Bronchial epithelial cell (primary cell): ENCODE measurements at places on chromosomes 1 and 21. TPM values are rescaled to one million over a fixed set of nuclear protein-coding genes. Genes with fewer than 3 reads are reported as not detected.

GRCh38 chr1:167551362-167551761 is 2.2 kb downstream of the CREG1 start:
- DNase-seq, result no peak

DNA sequence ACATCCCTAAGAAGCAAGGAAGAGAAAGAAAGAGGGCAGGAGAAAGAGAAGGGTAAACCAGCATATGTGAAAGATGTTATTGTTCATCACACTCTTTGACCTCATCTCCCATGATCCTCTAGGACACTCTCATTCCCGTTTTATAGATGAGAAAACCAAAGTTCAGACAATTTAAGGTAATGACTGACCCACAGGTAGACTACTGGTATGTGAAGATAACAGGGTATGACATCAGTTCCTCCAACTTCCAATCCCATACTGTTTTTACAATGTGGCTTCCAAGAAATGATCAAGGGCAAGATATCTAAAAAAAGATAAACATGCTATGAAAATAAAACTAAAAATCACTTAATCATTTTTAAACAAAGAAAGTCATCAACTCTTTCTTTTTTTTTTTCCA is 95.2 kb upstream of the TNFSF4 start:
- no peak for DNase-seq

DNA sequence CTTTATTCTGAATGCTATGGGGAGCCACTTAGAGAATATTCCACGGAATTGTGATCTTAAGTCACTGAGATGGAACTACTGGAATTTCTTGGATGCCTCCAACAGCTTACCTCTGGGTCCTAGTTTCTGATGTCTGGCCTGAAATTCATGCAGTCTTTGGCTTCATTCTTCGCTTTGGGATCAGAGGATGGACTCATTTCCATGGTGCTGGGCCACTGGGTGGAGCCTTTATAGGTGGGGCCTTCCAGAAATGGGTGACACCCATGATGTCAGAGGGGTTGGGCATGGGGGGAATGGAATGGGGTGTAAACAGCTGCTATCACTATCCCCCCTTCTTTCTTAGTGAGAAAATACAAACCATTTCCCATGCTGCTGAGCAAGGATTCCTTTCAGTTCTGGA is 73.7 kb upstream of the FGGY start:
- DNase-seq, result no peak

GRCh38 chr1:5304702-5305101 is 650.3 kb downstream of the AJAP1 start:
- DNase-seq, result no peak

DNA sequence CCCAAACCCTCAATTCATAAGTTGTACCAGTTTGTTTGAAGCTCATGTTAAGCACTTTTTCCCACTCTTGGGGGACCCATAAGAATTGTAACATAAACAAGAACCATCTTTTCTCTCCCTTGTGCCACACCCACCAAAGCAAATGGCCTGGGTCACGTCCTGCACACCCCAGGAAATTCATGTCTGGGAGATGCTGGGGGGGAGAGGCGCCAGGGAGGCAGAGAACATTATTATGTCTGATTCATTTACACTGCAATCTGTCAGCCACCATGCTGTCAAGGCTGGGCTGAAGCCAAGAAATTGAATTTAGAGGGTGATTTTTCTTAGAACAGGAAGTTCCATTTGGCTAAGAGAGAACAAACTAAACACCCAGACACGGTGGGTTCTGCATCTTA is 37.2 kb upstream of the IPO9 start:
- peak; percentile 62 for DNase-seq

- DNase-seq, result no peak
Observed at GRCh38 chr1:27591622-27592021, 12.3 kb downstream of the AHDC1 start.

- no peak for DNase-seq
Observed at GRCh38 chr1:173509797-173510196, 32.7 kb downstream of the PRDX6 start.

DNA sequence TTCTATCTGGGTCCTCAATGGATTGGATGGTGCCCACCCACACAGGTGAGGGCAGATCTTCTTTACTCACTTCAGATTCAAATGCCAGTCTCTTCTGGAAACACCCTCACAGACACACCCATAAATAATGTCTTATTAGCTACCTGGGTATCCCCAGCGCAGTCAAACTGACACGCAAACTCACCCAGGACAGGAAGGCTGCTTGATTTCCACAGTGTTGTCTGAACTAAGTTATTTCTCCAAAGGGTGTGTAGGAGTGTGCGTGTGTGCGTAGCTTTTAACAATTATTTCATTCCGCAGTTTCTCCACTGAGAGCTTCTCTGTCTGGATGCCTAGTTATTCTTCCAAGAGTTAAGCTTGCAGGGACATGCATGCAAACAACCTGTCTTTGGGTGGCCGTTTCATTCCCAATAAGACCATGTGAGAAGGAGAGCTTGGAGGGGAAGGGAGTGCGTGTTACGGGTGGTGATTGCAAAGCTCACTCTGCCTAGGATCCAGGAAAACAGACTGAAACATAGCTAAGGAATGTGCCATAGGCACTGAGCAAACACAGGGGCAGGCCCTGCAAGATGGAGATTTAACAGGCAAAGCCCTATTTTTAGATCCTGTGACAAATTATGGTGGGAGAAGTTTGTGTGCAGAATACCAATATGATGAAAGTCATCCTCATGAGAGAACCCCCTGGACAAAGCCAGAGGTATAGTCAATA is 269.7 kb downstream of the DYRK1A start:
- peak; percentile 97 for DNase-seq

DNA sequence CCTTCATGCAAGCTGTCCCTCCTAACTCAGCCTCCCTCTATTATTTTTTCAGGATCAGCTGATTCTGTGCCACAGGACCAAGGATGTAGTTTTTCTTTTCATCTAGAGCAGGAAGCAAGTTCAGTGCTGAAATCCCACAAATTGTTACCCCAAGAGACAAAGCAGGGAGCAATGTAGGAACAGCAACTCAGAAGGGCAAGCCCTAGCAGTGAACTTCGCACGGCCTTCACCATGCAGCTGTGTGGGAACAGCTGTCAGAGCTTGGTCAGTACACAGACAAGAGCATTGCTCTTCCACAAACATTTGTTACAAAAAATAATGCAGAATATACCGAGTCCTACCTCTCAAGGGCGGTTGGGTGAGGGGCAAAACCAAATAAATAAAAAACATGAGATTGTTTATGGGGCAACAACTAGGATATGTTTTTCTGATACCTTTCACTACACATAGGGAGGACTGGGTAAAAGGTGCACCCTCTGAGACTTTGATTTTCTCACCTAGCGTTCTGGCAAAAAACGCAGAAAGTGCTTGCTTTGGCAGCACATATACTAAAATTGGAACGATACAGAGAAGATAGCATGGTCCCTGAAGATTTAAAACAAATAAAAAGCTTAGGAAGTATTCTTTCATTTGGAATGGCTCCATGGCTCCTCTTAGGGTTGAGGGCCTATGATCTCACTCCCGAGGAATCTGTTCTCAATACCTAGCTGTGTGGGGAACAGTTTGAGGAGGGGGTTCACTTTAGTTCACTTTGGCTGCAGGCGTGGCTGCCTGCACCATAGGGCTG is 37.1 kb upstream of the ANGPTL7 start:
- no peak for DNase-seq

DNA sequence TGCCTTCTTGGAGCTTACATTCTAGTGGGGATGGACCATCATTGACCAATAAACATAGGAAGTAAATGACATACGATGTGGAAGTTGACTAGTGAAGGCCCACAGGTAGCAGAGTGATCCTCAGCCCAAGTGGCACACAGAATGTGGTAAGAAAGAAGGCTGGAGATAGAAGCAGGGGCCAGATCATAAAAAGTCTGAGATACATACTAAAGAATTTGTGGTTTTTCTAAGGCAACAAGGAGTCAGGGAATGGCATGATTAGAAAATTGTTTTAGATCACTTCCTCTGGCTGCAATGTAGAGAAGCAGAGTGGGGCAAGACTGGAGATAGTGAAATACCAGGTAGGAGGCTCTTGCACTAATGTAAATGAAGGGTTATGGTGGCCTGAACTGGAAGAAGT is 154.0 kb downstream of the VPS13D start:
- DNase-seq, result peak; percentile 12

- no peak for DNase-seq
Observed at GRCh38 chr1:155008015-155008941, 5.7 kb downstream of the ZBTB7B start.

DNA sequence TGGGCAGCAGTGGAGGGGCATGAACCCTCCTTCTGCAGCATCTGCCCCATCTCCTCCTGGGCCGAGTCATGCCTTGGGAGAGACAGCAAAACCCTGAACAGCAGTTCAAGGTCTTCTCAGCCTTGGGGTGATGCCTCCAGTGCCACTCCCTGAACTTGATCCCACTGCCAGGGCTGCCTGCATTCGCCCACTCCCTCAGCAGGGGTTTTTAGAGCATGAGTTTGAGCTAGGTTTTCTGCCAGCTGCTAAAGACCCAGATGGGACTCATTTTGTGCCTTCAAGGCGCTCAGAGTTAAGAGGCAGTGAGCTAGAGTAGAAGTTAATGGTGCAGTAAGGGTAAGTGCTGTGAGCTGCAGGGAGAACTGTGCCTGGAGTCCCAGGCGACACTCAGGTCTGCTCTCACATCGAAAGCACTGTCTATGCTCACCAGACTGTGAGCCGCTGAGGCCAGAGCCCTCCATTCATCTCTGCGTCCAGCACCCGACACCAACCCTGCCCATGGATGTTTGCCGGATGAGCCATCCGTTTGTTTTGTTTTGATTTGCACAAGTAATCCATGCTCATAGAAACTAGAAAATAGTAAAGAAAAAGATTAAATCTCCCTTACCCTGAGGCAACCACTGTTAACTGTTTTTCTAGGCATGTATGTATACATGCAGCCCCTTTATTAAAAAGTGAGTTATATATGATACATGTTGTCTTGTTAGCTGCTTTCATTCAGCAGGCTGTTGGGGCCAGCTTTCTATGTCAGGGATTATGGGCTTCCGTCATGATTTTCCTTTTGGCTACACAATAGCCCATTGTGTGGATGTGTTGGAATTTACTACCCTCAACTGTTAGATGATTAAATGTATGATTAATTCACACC is 67.8 kb downstream of the VPS26C start:
- peak; percentile 20 for DNase-seq

- no peak for DNase-seq
Observed at GRCh38 chr1:44559330-44559729, 115.0 kb downstream of the TMEM53 start.

DNA sequence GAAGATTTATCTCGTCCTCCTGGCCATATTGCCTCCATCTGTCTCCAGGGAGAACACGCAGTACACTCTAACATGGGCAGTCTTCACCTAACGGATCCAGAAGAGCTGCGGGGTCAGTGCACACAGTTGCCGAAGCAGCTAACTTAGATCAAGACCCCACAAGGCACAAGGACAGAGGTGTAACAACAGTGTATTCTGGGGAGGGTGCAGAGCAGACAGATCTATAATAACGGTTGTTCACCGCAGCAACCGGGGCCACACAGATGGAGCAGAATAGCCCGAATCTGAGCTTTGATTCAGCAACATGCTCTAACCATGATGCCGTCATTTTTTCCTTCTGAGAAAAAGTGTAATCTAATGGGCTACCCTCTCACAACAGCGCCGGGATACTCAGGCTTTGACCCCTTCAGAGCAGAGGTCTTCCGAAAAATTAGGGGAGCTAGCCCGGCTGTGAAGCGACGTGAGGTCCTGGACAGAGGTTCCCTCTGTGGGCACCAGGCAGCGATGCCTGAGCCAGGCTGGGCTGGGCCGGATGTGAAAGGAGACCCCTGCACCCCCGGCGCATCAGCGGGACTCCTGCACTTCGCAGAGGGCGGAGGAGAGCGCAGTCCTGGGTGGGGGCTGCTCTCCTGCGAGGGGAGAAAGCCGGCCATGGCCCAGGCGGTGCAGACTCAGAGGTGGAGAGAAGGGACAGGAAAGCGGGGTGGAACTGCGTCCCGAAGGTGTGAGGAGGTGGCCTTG is 57.5 kb downstream of the BCL9 start:
- DNase-seq, result no peak

DNA sequence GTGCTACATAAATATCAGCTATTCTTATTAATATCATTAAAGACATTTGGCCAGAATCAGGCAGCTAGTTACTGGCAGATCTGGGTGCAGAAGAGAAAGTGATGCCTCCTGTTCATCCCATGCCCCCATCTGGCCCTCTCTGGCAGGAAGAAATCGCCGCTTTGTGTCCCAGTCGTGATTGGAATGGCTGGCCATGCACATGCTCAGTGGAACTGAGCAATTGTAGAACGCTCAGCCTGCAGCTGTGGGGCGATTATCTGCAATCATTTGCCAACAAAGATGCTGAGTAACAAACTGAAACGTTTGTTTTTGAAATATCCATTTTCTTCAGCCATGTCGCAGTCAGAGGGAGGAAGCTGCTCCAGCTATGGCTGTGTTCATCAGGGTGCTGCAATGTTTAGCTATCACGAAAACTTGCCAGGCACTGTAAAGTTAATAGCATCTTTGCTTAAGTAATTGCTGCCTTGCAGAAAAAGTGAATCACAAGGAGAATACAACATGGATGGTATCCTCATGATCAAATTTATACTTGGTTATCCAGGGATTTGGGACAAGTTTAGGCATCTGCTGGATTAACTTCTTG is 36.5 kb downstream of the NGF start:
- DNase-seq, result no peak

- DNase-seq, result peak; percentile 76
Observed at GRCh38 chr1:236534151-236534651, 10.4 kb downstream of the LGALS8 start.

- DNase-seq, result no peak
Observed at GRCh38 chr1:223212441-223212840, 69.4 kb upstream of the TLR5 start.

GRCh38 chr1:244214009-244214967 is 163.2 kb downstream of the ZBTB18 start:
- peak; percentile 8 for DNase-seq

DNA sequence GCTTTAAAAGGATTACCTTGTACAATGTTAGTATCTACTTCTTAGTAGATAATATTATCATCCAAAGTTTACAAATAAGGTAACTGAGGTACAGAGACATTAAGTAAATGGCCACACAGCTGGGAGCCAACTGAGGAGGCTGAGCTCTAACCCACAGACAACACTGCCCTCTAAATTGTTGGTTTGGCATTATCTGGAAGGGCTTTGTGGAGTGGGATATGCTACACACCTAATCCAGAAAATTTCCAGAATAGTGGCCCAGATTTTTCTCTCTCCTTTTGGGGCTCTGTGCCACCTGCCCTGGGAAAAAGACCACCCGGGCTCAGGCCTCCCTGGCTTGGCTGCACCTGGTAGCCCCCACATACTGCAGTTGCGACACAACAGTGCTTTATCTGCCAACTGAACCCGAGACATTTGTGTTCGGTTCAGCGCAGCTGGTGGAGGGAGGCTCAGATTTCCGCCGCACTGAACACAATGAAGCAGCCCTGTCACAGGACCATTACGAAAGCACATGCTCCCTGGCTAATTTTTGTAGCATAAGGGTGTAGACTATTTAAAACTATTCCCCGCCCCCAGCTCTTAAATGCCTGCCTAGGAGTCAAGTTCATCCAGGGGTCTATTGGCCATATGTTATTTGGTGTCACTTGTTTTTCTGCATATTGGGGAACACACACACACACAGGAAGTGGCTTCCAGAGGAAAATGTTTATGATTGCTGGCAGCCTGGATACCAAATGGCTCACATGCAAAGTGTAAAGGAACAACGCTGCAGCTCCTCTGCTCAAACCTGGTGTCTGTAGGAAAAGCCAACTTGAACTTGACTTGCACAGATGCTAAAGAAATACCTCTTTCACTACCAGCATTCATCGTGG is 92.3 kb upstream of the ESRRG start:
- peak; percentile 18 for DNase-seq

GRCh38 chr1:39407510-39407895 is 83.9 kb upstream of the BMP8A start:
- no peak for DNase-seq

The OR2L5 gene
- total RNA-seq, result not detected in 2 replicates

The FAM78B gene
- total RNA-seq, result 0.13 and 0.26 TPM in 2 replicates

The CACHD1 gene
- total RNA-seq, result 0.77 and 1.8 TPM in 2 replicates

The LCE2B gene
- not detected in 2 replicates for total RNA-seq
